ENCODE measurements at places on chromosomes 12 and 14.

GRCh38 chr14:96525452-96525851 is 23.3 kb downstream of the PAPOLA start:
- DNase-seq: no peak

DNA sequence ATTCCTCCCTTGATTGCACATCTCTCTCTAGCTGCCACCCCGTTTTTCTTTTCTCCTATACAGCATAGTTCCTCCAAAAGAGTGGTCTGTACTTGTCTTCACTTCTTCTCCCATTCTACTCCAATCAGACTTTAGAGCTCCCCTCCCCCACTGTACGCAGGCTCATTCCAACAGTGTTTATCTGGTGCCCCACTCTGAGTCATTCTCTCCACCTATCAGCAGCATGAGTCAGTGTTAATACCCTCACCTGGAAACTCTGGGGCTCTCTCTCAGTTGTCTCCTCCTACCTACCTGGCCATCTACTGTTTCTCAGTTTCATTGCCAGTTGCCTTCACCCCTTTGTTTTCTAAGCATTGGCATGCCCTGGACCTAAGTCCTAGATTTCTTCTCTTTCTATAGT is 175.1 kb upstream of the ARHGAP5 start:
- DNase-seq: no peak

DNA sequence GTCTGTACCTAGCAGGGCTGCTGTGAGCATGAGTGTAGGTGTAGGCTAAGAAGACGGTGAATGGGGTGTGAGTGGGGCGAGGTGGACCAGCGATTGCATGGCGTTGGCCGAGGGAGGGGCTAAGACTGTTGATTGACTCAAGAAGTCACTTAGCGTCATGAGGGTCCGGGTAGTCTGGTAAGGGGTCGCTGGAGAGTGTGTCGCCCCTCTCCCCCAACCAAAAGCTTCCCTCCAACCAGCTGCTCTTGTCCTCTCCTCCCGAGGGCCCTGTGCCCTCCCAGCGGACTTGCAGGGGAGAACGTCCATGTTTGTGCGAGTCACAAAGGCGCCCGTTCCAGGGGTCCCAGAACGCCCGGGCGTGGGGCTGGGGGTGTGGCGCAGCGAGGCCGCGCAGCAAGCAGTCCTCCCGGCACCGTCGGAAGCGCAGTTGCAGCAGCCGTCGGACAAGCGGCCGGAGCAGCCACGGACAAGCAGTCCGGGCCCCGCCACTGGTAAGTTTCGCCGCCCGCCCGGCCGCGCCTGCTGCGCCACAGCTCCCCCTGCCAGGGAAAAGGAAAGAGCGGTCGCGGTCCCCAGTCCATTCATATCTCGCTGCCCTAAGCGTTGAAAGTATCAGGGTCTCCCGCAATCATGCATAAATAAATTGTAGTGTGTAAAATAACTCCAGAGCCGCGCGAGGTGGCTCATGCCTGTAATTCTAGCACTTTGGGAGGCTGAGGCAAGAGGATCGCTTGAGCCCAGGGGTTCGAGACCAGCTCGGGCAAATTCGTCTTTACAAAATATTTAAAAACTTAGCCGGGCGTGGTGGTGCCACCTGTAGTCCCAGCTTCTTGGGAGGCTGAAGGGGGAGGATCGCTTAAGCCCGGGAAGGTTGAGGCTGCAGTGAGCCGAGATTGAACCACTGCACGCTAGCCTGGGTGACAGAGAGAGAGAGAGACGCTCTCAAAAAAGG is at the start of gene CCDC63:
Gene CCDC63 (plus strand): TSS at position 373 of the 952 bp plus-strand sequence. CDS start 5,968 bp downstream, outside the sequence.
- DNase-seq: no peak

GRCh38 chr12:12926571-12927071 is 25.3 kb downstream of the GPRC5D start:
- no peak for DNase-seq

DNA sequence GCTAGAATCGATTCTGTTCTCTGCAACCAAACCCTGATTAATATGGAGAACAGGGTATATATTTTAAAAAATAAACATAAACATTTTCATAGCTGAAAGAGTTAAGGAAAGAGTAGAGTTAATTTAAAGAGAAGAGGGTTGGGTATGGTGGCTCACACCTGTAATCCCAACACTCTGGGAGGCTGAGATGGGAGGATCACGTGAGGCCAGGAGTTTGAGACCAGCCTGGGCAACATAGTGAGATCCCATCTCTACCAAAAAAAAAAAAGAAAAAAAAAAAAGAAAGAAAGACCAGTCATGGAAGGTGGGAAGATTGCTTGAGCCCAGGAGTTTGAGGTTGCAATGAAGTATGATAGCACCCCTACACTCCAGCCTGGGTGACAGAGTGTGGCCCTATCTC is 25.5 kb downstream of the GTSF1 start:
- DNase-seq: no peak

- no peak for DNase-seq
Measured at GRCh38 chr12:93645702-93646101, 31.5 kb upstream of the CRADD start.

DNA sequence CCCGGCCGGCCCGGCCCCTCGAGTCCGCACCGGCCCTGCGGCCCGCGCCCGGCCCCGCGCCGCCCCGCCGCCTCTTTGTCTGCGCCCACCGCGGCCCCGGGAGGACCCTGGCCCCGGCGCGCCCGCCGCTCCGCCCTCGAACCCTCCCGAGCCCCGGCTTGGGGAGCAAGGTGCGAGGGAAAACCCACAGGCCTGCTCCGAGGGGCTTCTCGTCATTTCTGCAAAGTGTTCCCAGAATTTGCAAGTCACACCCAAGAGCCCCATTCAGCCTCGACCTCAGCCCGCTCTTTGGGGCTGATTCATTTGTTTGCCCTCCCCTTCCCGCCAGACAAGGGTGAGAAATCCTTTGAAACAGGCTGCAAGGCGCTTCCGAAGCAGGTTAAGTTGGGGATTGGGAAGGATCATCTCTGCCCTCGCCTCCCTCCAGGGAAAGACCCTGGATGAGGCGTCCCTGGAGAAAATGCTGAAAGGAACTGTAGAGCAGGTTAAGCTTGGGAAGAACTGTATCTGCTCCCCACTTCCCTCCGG is 325 bp upstream of the CLIP1 start:
- no peak for DNase-seq

DNA sequence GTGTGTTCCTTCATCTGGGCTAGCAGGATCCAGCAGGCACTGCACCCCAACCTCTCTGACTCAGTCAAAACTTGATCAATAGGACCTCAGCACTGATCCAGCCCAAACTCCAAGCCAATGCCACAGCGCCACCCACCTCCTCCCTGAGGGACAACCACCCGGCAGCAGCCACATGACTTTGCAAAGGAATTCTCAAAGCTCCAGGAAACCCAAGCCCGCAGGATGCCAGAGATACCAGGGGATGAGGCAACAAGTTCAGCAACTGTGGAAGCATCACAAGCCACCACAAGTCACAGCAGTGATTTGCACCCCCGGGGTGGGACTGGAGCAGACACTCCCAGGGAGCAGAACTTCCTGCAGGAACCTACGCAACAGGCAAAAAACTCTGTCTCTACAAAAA is 37.3 kb downstream of the ACTN1 start:
- peak; percentile 93 for DNase-seq

GRCh38 chr14:71721791-71722190 is 210.4 kb upstream of the RGS6 start:
- DNase-seq: no peak

DNA sequence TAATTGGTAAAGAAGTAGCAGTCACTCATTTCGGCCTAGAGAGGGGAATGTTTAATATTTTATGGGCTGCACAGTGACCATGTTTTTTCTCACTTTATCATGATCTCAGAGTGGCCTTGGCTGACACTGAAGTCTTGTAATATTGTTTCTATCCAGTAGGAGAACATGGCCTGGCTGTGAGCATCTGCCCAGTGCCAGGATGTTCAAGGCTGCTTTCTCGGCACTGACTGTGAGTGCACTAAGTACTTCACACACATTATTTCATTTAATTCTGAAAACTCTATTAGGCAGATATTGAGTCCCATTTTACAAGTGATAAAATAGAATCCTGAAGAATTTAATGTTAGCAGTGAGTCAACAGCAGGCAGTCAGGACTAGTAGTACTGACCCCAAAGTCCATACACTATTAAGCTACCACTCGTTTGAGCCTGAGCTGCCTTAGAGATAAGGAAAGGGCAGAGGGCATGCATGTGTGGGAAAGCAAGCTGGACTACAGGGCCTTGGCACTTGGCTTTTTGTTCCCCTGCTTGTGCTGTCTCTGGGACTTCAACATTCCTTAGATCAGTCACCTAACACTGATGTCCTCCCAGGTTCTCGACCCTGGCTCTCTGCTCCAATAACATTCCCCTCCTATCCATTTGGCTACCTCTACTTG is 42.2 kb upstream of the APPL2 start:
- DNase-seq: no peak

DNA sequence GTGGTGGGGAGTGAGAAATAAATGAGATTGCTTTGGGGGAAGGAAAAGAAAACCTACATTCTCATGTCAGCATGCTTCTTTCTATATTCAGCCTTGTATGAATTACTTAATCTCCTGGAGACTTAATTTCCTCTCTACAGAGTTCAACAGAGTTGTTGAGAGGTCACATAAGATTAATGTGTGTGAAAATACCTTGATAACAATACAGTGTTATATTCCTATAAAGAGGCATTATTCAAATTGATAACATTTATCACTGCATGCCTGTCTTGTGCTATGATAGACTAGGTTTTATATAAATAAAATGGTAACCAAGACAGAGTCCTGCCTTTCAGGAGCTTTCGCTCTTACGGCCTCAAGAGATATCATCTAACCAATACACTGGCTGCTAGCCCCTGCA is 9.6 kb downstream of the FLRT2 start:
- DNase-seq: no peak

DNA sequence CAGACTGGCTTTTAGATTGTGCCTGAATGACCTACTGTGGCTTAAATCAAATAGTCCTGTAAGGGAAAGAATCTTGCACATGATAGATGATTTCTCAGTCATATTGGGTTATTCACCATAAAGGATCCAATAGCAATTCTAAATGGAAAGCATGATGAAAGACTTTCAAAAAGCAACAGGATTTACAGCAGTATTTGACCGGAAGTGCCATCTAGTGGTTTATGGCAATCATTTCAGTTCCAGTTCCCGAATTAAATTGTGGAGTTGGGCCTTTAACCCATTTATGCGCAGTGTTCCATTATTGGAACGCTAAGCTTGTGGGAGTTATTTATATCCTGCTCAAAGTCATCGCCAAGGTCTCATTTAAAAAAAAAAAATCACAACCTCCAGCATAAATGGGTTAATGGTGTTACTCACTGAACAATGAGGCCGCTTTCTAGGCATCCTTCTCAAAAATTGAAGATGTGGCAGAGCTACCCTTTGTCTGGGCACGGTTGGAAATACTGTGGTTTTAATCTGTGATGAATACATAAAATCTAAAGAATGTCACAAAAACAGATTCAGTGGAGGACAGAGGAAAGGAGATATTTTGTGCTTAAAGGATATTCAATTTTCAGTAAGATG is 60.8 kb upstream of the REP15 start:
- DNase-seq: no peak

GRCh38 chr12:8871068-8871467 is 43.2 kb upstream of the PHC1 start:
- no peak for DNase-seq

DNA sequence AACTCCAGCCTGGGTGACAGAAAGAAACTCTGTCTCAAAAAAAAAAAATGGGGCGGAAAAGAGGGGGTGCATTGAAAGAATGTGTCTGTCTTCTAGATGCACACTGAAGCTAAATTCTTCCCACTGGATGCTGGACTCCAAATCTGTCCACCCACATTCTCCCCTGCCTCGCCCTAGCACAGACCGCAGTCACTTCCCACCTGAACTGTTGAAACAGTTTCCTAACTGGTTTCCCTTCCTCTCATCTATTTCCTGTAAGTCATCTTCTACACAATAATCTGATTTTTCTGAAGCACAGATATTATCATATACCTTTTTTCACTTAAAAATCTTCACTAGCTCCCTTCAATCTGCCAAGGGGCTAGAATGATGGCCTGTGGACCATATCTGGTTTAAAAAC is 1.5 kb upstream of the HCAR1 start:
- DNase-seq: no peak

DNA sequence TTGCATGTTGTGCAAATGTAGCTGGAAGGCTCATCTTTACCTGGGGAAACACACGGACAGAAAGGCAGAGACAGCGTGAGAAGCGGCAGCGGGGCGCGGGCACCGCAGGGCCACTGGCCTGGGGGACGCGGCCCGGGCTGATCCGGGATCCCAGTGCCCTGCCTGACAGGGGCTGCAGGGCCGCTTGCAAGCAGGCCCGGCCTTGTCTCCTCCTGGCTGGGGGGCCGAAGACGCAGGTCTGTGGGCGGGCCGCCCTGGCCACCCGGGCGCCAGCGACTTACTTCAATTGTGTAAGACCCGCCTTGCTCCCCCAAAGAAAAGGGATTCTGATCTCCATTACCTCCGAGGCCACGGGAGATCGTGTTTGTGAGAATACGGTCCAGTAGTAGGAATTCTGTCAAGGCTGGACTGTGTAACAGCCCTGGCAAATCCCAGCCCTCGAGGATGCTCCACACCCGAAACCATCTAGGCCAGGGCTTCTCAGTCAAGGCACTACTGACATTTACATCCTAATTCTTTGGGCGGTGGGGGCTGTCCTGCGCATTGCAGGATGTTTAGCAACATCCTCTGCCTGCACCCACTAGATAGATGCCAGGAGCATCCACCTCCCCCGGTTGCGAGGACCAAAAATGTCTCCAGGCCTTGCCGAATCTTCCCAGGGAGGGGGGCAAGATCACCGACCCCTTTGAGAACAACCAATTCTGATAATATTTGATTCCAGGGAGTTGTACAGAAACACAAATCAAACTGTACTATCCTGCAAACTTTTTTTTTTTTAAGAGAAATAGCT is 95.6 kb downstream of the BCL11B start:
- no peak for DNase-seq

DNA sequence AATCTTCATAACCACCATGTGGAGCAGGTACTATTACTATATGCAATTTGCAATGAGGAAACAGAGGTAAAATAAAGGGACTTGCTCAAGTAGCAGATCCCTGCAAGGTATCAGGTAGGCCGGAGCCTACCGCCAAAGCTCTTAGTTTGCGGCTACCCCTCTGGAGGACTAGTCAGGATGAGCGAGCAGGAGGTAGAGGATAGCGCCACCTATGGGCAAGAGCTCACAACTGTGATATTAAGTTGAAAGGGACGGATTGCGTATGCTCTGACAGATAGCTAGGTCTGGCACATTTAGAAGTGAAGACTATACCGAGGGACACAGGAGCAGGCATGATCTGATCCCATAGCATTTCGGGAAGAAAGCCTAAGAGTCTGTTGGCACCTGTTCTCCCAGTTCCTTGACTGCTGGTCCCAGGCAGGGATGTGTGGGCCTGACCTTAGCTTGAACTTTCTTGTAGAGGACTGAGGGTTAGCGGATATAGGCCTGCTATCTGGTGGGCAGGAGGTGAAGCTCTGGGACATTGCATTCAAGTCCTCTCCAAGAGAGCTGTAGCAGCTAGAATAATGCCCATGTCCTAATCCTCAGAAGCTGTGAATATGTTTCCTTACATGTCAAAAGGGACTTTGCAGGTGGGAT is 48.0 kb downstream of the SLC17A8 start:
- no peak for DNase-seq

- DNase-seq: no peak
Measured at GRCh38 chr12:100799770-100800169, 5.2 kb downstream of the ANO4 start.

- peak; percentile 74 for DNase-seq
Measured at GRCh38 chr12:3170423-3171194, 93.4 kb downstream of the TSPAN9 start.

GRCh38 chr14:87767567-87767901 is 225.4 kb downstream of the GALC start:
- no peak for DNase-seq
